ENCODE measurements at places on chromosomes 11 and 22.

DNA sequence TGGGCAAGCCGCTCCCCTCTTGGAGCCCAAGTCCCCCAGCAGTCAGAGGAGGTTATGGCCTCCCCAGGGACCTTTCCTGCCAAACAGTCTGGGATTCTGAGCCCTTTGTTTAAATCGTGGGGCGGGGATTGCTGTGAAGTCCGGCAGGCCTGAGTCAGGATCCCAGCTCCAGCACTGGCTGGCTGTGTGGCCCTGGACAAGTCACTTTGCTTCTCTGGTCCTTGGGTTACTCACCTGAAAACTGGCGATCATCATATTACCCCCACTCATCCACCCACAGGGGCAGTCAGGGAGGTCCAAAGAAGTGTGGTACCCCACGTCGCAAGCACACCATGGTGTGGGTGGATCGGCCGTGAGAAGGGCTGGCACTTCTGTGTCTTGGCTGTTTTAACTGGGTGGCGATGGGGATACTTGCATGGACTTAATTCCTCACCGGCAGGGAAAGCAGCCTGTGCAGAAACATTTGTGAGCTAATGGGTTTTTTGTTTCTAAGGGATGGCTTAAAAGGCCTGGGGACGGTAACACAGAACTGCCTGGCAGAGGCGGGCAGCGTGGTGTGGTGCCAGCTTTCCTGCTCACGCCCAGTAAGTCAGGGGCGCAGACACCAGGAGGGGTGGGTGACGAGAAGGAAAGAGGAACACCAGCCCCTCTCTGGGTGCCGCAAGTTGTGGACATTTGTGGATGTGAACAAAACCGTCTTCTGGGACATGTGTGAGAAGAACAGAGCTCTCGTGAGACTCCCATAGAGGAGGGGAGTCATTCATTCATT is 31.6 kb upstream of the PRR5 start:
- DNase-seq: no peak

DNA sequence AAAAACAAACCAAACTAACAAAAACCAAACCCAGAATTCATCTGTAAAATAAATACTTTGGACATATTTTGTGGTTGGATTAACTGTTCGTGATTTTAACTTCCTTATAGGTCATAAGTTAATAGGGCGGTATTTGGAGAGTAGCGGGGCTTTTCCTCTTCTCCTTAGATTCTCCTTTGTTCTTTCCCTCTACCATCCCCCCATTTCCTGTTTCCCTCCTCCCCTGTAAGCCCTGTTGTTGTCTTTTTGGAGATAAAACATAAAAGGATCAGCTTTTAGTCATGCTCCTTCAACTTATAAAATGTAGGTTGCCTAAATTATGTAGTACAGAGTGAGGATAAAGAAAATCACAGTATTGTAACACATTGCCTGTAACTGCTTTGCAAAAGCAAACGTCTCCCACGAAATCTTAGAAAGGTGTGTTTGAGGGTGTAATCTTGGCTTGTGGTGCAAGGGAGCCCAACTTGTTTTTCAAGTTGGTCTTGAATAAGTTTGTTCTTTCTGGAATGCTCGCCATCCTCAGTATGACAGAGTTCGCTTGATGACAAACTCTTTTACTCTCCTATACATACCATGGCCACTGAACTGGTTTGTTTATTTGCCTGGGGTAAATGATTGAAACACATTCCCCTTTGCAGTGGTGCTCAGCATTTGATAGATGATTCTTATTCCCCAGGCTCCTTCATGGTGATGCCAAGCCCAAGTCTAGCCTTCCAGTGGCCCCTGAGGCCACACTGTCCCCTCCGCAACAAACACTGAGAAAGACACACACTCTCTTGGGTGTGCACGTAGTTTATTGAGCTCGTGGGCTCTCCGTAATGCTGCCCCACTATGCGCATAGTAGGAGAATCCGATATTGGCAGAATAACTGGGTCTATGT is 49.4 kb downstream of the TEAD1 start:
- no peak for DNase-seq

GRCh38 chr11:124915541-124916369 is 3.3 kb upstream of the HEPN1 start:
- DNase-seq: no peak

DNA sequence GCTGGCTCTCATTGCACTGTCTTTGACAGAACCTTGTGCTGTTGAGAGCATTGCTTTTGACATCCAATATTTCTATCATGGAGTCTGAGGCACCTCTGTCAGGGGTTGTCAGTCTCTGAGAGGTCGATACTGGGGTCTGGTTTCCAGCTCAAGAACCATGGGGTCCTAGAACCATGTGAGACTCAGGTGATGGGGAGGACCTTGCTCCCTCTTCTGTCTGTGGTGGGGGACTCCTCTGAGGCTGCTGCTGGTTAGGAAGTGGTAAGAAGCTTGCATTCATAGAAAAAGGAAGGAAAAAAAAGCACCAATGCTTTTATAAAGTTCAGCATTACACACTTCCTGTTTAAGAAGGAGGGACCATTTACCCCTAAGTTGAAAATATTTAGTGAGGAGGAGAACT is 91.8 kb upstream of the CD44 start:
- no peak for DNase-seq

GRCh38 chr22:24137595-24137994 is 43.7 kb upstream of the SUSD2 start:
- no peak for DNase-seq

DNA sequence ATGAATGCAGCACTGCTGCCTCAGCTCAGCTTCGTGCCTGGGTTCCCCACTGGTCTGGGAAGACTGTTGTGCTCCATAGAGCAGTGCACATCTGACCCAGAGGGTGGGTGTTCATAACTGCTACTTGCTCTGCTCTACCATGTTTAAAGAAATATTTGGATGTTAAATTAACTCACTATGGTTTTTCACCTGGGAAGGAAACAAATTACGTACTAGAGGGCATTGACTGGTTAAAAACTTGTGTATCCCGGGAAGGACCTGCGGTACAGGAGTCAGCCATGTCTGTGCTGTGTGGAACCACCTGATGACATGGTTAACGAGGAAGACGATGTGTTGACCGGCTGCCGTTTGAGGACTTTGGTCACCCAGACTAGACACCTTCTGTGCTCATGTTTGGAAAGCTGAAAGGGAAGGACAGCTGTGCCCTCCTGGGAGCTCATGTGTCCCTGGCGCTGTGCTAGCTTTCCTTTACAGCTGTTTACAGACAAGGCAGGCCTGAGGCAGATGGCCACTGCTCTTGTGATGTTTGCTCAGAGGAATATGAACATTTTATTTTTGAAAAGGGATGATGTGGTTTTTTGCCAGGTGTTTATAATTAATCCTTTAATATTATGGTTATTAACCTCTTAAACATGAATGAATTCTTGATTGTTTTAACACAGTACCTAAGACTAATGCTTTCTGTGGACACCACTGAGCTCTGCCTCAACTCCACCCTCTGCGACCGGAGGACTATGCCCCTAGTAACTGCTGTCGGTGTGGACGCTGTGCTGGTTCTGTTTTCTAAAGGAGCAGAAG is 14.3 kb upstream of the AIFM3 start:
- DNase-seq: no peak
